ENCODE measurements at places on chromosomes 16 and 17.

DNA sequence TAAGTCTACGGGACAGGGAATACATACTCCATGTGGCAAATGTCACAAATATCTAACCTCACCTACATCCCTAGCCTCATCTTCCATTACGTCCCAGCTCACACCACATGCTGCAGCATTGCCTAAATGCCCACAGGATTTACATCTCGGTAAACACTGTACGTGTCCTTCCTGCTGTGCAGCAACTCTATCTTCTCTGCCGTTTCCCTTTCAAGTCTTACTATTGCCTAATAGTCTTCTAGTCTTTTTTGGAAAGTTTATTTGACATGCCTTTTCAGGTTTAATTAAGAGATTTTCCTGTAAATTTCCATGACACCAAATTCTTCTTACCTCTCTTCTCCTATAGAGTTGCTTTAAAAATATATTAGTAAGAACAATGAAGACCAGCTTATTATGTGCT lies 120.5 kb downstream of the HS3ST4 start:
- no peak for DNase-seq

DNA sequence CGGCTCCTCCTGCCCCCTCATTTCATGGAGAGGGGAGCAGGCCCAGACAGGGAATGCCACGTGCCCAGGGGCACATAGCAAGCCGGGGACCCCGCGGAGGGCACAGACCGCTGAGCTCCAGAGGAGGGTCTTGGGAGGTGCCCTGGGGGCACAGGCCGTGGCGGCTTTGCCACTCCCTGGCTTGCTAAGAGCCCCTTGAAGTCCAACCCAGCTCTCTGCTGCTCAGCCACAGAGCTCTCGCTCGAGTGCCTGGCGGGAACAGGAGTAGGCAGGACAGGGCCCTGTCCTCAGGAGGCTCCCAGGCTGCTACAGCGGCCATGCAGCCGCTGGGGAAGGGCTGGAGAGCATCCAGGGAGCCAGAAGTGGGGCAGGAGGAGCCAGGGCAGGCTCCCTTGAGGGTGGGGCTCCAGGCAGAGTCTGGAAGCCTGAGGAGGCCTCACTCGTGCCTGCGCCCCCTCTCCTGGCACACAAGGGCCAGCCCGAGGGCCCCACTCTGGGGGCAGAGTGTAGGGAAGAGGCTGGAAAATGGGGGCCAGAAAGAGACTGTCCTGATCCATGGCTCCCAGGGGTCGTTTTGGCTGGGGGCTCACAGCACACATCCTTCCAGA lies 4.4 kb upstream of the RAB26 start:
- DNase-seq, result no peak

- no peak for DNase-seq
Measured at GRCh38 chr16:85167589-85168537, 55.6 kb upstream of the CIBAR2 start.

- DNase-seq, result no peak
Measured at GRCh38 chr17:28369684-28370034, 448 bp downstream of the VTN start.

GRCh38 chr17:48551596-48552465 lies 6.9 kb upstream of the HOXB2 start:
- no peak for DNase-seq

DNA sequence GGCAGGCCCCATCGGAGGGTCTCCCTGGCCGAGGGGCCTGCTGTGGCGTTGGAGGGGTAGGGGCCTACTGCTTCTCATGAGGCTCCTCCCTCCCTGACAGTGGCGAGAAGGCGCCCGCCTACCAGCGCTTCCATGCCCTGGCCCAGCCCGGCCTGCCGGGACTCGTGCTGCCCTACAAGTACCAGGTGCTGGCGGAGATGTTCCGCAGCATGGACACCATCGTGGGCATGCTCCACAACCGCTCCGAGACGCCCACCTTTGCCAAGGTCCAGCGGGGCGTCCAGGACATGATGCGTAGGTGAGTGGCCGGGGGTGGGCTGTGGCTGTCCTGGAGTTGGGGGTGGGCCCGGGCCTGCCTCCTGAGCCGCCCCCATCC lies 1.7 kb downstream of the CDT1 start:
- DNase-seq, result no peak

DNA sequence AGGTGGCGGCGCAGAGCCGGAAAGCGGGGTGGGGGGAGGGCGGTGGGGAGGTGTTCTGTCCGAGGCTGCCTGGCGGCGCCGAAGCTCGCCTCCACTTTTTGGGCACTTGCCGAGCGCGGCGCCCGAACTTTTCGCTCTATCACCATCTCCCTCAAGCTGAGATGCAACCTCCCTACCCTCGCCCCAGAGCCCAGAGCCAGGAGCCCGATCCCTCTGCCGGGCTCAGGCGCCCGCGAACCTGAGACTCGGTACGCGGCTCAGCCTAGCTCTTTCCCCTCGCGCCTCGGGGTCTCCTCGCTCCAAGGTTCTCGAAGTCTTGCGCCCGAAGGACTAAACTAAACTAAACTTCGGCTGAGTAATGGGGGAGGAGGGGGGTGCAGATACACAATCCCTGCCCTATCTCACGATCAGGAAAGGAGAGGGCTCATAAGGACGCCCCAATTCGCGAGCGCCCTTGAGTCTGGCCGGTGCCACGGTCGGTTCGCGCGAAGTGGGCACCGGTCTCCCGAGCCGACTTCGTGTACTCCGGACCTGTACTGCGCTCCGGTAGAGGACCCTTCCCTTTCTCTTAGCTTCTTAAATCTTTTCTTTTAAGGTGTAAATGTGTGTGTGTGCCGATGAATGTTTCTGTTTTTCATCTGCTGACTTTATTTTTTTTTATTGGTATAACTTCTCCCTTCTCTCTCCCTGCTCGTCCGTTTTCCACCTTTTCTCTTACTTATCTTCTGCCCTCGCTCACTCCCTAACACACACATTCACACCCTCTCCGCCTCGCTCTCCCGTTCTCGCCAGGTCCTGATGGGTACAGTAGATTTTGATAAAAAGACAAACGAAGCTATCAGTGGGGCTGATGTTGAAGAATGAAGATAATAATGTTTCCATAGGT lies 1.9 kb upstream of the SALL1 start:
- DNase-seq, result no peak

DNA sequence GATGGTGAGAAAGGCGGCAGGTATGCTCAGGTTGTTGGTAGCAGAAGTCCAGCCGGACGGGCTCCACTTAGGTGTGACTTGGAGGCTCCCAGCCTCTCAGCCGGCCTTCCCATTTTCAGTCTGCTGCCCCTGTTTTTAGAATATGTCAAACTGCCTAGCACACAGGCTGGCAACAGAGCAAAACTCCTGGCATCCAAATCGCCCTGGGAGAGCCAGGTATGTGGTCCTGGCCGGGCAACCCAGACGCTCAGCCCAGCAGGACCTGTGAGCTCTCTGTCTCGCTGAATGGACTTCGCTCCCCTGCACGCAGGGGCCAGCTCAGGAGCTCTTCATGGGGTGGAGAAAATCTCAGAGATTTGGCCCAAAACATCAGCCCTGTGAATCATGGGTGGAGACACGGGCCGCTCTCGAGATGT lies 147.9 kb upstream of the CHMP6 start:
- DNase-seq, result no peak

DNA sequence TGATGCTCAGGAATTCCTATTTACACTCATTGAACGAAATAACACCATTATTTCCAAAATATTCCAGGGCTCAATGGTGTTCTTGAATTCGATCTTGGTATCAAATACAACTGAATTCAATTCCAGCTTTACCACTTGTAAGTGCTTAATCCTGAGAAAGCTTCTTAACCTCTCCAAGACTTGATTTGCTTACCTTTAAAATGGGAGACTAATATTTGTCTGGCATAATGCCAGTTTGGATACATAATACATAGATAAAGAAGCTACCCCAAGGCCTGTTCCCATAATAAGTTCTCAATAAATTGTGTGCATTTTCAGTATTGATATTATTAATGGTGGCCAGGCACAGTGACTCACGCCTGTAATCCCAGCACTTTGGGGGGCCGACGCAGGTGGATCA lies 368.9 kb upstream of the MAF start:
- no peak for DNase-seq

DNA sequence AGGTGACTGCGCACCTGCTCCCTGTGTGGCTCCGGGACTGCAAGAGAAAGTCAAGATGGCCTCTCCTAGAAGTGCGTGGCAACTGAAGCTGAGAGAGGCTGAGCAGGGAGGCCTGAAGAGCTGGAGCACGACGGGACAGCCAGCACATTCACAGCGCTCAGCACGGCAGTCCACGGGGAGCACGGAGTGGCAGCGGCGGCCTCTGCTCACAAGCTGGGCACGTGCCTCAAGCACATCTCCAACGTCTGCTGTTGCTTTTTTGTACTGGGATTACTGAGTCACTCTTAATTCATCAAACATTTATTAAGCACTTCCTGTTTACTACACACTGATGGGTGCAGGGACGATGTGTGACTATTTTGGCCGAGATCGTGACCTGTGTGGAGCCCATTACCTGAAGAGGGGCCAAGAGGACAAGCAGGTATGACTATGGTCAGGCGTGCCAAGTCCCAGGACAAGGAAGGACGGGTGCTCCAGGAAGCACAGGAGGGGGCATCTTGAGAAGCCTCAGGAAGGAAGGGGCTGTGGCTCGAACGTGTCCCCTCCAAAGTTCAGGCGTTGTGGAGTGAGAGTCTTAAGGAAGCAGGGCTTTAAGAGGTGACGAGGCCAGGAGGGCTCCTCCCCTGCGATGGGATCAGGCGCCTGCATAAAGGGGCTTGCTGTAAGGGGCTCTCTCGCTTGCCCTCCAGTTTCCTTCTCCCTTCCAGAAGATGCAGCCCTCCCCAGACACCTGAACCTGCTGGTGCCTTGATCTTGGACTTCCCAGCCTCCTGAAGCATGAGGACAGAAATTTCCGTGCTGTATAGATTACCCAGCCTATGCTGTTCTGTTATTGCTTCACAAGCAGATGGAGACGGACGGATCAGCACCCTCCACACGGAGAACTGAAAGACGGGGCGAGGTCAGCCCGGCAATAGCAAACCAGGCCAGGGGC lies 105.8 kb downstream of the ADCY9 start:
- no peak for DNase-seq

- DNase-seq, result no peak
Measured at GRCh38 chr17:81120149-81120484, 45.2 kb upstream of the PVALEF start.

- no peak for DNase-seq
Measured at GRCh38 chr16:56093055-56093454, 98.2 kb upstream of the GNAO1 start.

- DNase-seq, result no peak
Measured at GRCh38 chr16:53022374-53022773, 30.3 kb downstream of the CHD9NB start.

DNA sequence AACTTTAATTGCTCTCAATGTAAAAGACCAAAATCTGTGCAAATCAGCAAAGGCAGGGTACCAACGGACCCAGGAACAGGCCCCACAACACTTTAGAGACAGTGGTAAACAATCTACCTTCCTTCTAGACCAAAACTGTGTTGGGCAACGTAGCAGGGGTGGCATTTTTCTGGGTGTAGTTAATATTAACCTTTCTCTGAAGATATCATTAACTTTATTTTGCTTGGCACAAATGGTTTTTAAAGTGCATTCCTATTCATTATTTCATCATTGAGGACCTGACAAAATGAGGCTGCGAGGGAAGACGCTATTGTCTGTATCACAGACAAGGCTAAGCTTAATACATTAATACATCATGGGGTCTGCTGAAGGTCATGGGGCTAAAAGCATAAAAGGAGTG lies 37.9 kb upstream of the TRAP1 start:
- no peak for DNase-seq

DNA sequence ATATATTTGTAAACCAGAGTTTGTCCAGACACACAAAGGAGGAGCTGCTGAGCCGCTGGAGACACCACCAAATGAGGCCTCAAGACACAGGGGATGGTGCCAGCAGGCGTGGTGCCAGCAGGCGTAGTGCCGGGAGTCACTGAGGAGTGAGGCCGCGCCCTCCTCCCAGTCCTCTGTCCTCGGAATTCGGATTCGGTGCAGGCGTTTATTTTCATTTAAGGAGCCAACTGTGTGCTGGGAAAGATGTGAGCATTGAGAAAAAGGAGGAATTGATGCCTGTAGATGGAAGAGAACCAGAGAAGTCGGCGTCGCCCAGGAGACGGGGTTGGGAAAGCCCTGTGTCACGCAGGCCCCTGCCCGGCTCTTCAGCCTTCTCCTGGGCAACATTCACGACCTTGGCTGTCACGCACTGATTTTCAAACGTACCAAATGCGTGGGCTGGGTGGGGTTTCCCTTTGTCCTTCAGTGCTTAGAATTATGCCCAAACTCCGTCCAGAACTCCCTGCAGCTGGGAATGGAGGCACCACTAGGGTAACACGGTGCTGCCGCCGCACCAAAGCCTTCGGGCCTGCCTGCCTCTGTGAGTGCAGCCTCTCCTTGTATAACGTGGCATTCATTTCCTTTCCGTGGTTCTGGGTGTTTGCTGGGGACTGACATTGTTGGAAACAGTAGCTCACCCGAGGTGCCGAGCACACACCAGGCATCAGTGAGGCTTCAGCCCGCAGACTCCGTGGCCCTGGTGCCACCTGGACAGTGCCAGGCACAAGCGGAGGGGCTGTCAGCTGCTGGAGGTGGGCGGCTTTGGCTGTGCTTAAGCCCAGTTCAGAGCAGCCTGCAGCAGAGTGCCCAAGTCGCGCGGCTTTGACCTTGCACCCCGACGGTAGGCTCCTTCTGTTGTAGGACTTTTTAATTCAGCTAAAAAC lies 49.0 kb upstream of the CHMP6 start:
- DNase-seq, result no peak

GRCh38 chr16:88366032-88366703 lies 16.6 kb upstream of the ZNF469 start:
- no peak for DNase-seq

GRCh38 chr17:21194703-21195102 lies 19.3 kb downstream of the TMEM11 start:
- no peak for DNase-seq

DNA sequence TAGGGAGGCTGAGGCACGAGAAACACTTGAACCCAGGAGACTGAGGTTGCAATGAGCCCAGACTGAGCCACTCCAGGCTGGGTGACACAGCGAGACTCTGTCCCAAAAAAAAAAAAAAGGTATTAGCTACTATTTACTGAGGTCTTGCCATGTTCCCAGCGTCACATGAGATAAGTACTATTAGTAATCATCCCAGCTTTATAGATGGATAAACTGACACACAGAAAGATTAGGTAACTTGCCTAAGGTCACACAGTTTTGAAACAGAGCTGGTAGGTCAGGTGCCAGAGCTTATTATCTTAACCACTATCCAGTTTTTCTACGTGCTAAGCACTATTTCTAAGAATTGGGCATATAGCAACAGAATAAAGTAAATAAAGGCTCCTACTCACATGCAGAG lies 51.6 kb downstream of the TEX14 start:
- DNase-seq, result no peak

- DNase-seq, result no peak
Measured at GRCh38 chr16:12815361-12815760, 11.7 kb upstream of the CPPED1 start.

GRCh38 chr16:10226141-10226986 lies 44.1 kb upstream of the GRIN2A start:
- no peak for DNase-seq
